LNCaP clone FGC (cell line): ENCODE measurements at places on chromosomes 16 and 17.

DNA sequence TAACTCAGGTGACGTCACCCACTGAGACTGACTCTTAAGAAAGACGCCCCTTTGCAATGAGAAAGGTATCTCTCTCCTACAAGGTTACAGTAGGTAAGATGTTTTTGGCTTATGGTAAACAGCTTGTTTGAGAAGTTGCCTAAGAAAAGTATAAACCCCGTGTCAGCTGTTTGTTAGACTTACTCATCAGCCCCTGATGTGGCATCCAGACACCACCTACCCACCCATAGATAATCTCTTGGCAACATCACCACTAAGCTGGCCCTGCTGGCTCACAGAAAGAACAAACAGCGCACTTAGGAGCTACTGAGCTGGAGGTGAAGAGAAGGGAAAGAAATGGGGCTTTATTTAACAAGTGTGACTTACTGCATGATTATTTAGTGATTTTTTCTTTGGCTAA lies 121.0 kb downstream of the PARN start:
- DNase-seq: no peak

GRCh38 chr16:58259995-58260394 lies 34.8 kb downstream of the PRSS54 start:
- no peak for DNase-seq

DNA sequence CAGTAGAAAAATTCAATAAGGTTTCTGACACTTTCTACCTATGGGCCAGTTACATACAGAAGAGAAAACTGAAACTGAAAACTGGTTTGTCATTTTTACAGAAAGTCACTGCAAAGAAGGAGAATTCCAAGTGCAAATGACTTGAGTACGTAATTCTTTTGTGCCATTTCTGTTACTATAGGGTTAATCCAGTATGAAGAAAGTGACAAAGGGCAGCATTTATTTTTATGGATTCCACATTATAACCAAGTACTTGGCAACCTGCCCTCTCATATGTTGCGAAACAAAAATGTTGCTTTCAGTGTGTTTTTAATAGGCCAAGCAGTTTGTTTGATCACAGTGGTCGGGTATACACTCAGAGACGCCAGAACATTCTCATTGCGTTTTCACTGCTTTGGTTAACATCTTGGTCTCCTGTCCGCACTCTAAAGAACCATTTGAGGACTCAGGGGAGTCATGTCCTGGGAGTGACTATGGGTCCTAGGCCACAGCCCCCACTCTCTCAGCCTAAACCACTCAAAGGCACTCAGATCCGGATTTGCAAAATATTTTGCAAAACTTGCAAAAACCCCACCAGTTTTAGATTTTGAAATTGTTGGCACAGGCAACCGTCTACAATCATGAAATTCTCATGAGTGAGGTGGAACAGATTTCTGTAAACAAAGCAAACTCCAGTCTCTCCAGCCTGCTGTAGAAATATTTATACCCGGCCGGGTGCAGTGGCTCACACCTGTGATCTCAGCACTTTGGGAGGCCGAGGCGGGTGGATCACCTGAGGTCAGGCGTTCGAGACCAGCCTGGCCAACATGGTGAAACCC lies 15.4 kb upstream of the HELZ start:
- DNase-seq: no peak

DNA sequence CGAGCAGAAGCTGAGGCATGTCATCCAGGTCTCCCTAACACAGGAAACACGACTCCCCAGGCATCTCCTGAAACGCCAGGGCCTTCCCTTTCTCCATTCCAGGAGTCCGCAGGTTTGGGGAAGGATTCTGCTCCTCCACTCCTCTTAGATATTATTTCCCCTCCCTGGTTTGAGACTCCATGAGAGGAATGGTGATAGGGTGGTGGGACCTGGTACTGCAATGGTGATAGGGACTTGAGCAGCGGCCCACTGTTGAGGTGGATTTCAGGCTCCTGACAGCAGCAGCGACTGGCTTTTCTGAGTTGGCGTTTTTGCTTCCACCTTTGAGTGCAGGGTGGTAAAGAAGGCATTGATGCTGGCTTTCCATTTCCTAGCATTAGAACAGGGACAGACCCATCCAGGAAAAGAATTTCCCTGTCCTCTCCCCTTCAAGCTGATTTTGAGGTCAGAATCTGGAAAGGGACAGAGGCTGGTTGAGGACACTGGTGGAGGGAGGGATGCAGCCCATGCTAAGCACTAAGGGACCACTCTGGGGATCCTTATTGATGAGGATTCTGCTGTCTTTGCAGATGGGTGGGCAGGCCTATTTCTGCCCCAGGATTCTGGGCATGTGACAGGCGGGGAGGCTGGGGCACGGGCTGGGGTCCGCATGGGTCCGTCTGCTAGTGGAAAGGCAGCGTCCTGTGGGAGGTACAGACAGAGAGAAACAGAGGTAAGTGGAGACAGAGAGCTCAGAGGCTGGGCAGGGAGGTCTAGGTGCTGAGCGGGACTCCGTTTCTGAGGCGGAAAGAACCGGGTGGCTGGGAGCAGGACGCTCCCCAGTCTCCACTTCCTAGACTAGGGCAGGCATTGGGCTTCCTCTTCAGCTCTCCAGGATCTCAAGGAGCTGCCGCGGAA lies 1.3 kb upstream of the TBX4 start:
- no peak for DNase-seq

GRCh38 chr17:52546493-52546892 lies 388.0 kb upstream of the CA10 start:
- no peak for DNase-seq

GRCh38 chr16:57432505-57432904 lies 14.7 kb downstream of the CIAPIN1 start:
- no peak for DNase-seq

GRCh38 chr16:56617212-56618085 lies 8.1 kb upstream of the MT1E start:
- DNase-seq: no peak

DNA sequence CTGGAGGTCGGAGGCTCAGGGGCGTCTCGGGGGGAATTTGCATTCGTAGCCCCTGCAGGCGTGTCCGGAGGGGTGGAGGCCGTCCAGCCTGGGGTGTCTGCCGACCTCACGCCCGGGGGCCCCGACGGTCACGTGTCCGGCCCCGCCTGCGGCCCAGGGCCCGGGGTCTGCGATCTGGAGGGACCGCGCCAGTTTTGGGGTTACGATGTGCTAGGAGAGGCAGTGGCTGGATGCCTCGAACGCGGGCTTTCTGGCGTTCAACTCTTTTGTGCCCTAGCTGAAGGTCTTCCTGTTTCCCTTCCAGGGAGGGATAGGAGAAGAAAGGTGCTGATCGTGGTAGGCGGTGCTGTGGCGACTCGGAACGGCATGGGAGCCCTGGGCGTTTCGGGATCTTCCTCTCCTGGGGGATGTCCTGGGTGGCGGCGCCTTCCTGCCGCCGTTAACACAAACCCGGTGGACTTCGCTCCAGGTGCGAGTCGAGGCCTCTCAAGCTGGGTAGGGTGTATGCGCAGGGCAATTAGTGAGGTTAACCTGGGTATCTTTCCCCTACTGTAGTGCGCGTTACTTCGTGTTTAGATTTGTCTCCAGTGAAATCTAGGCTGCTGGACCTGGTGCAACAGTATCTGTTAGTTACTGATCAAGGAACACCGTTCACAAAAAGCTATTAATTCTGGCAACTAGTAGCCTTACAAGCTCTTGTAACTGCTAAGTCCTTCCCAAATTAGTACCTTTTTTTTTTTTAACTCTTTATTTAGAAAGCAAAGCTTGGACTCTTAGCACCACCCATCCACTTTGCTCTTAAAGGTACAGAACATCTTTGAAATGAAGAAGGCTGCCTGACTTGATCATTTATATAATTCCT lies 1.3 kb downstream of the AKAP1 start:
- no peak for DNase-seq

GRCh38 chr17:5618476-5618875 lies 34.2 kb upstream of the NLRP1 start:
- DNase-seq: peak; percentile 64

GRCh38 chr16:86537486-86537885 lies 17.5 kb downstream of the MTHFSD start:
- no peak for DNase-seq

GRCh38 chr17:58193641-58194255 lies 1.2 kb downstream of the EPX start:
- DNase-seq: no peak

- DNase-seq: no peak
These were observed 36.5 kb downstream of the GSE1 start for GRCh38 chr16:85649411-85650134.

GRCh38 chr17:31787857-31788570 lies 71.0 kb downstream of the COPRS start:
- DNase-seq: no peak

DNA sequence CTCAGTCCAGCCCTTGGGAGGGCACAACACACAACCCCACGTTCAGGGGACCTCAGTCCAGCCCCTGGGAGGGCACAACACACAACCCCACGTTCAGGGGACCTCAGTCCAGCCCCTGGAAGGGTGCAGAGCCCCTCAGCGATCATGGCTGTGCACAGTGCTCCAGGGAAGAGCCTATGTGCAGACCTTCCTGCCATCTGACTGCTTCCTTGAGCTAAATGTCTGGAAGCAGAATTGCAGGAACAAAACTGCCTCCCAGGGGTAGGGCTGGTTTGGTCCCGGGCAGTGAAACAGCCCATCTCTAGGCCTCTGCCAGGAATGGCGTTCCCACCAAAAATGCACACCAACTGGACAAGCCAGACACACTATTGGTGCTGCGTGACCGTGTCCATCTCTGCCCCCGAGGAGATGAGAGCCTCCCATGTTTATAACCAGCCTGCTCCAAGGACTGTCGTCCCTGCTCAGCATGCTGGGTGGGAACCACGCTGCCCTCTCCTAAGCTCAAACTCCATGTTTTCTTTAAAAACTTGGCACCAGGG lies 44.0 kb downstream of the ZNF276 start:
- no peak for DNase-seq

GRCh38 chr16:2838928-2839327 lies 8.8 kb downstream of the ZG16B start:
- DNase-seq: no peak

GRCh38 chr16:28846933-28847273 lies 755 bp upstream of the TUFM start:
- no peak for DNase-seq

GRCh38 chr17:66691644-66692420 lies 143.1 kb upstream of the CACNG5 start:
- no peak for DNase-seq

GRCh38 chr16:19499006-19499405 lies 22.9 kb downstream of the GDE1 start:
- no peak for DNase-seq

DNA sequence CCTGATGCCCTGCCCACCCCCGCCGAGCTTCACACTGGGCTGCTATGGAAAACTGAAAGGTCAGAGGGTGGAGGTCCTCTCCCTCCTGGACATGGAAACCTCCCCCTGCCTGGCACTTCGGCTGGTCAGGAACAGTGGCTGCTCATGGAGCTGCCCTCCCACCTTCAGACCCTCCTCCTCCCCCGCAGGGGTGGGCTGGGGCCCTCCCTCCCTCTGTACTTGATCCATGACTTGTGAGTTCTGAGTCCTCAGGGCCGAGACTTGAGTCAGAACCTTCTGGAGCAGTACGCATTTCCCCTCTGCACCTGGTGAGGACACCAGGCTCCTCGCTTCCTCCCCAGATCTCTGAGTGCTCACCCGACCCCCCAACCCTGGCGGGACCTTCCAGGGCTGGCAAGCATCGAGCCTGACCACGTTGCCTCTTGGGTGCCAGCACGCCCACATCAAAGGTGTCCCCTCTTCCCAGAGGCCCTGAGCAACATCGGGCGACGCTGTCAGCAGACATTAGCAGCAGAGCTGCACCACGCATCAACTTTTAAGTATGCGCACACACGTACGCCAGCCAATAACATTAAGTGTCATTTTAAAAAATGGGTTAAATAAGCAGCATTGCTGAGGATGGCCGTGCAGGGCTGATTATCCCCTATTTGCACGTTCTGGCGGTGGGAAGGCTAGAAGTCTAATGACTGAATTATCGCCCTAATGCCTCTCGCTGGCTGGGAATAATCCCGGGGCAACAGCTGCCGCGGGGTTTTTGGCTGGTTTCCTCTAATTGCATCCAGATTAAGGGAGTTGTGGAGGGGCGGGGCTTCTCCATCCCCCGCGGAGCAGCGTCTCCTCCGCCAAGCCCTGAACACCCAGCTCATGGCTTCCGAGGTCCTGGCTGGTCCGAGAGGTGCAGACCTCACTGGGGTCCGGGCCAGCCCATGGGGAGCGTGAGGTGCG lies 98.0 kb downstream of the TBC1D16 start:
- DNase-seq: no peak

- no peak for DNase-seq
These were observed 75.5 kb upstream of the MED9 start for GRCh38 chr17:17401271-17401781.

GRCh38 chr17:30809867-30810266 lies 14.6 kb downstream of the CRLF3 start:
- no peak for DNase-seq

- no peak for DNase-seq
These were observed 4.5 kb downstream of the NXPH3 start for GRCh38 chr17:49580055-49580721.

DNA sequence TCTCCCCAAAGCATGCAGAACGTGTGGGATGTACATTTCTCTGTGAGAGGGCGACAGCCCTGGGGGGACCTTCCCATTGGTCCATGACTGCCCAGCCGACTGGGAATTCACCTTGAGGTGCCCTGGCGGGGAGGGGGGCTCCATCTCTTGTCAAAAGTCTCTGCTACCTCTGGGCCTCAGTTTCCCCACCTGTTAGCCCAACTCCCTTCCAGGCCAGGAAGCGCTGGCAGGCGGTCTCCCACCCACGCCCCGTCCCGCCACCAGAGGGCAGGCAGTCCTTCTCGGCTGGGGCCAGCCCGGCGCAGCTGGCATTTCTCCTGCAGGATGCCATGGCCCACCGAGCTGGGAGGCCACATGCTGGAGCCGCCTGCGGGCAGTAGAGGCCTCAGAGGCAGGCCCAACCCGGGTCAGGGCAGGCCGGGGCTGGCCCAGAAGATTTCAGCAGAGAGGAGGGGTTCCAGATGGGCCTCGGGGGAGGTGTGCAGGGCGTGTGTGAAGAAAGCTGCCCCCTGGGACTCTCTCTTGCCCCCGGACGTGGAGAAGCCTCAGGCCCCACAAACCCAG lies 16.6 kb downstream of the CD7 start:
- no peak for DNase-seq

- no peak for DNase-seq
These were observed 1.0 kb upstream of the RRAD start for GRCh38 chr16:66926171-66926947.

GRCh38 chr17:22704674-22705073 lies 1012.4 kb downstream of the KCNJ18 start:
- DNase-seq: no peak
